ENCODE measurements at places on chromosomes 3 and 15.

- no peak for DNase-seq
- peaks cover 7% of the 10 kb centered on the region for H3K4me1 ChIP-seq
- H3K36me3 ChIP-seq: no peaks in the 10 kb centered on the region
- no peaks in the 10 kb centered on the region for H3K27me3 ChIP-seq
Observed at GRCh38 chr3:12753275-12754028, 5.6 kb downstream of the TMEM40 start.

GRCh38 chr3:150147776-150148175 is 177.1 kb upstream of the PFN2 start:
- no peaks in the 10 kb centered on the region for H3K27me3 ChIP-seq
- H3K4me1 ChIP-seq: no peaks in the 10 kb centered on the region
- no peak for DNase-seq
- H3K36me3 ChIP-seq: no peaks in the 10 kb centered on the region

GRCh38 chr3:38327335-38328009 is 19.1 kb upstream of the XYLB start:
- H3K36me3 ChIP-seq: no peaks in the 10 kb centered on the region
- no peaks in the 10 kb centered on the region for H3K27me3 ChIP-seq
- H3K4me3 ChIP-seq: no peak overlapping the region
- H3K4me1 ChIP-seq: no peaks in the 10 kb centered on the region
- no peak for DNase-seq
- no peak overlapping the region for H3K27ac ChIP-seq

- no peak overlapping the region for H3K27ac ChIP-seq
- no peaks in the 10 kb centered on the region for H3K27me3 ChIP-seq
- DNase-seq: no peak
Observed at GRCh38 chr3:117322866-117323265, 613.3 kb downstream of the TUSC7 start.
